ENCODE measurements at places on chromosomes 6 and 20.

- no peak for DNase-seq
Measured at GRCh38 chr20:49400410-49400809, 82.1 kb downstream of the KCNB1 start.

GRCh38 chr6:14440215-14440910 is 322.8 kb downstream of the CD83 start:
- no peak for DNase-seq

DNA sequence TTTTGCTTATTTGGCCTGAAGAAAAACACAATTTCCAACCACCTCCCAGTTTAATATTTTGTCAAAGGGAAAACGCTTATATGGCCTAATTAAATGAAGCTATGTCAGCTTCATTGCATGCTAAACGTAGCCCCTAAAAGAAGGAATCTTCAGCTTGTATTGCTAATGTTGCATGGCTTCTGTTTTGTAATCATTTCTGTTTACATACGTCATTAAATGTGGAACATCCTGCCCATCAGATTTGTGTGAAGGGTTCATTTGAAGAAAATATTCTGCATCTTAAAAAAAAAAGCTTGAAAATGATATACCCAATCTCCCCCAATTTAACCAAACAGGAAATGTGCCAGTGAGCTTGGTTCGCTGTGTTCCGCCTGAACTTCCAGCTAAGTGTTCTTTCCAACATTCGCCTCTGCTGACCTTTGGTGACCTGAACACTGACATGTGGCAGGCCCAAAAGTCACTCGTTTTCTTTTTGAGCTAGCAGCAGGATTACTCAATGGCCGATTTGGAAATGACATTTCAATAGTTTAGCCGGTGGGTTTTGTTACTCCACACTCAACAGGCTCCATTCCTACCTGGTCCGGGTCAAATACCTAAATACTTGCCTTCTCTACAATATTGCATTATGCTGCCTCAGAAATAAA is 12.7 kb upstream of the SIRT5 start:
- DNase-seq, result no peak

DNA sequence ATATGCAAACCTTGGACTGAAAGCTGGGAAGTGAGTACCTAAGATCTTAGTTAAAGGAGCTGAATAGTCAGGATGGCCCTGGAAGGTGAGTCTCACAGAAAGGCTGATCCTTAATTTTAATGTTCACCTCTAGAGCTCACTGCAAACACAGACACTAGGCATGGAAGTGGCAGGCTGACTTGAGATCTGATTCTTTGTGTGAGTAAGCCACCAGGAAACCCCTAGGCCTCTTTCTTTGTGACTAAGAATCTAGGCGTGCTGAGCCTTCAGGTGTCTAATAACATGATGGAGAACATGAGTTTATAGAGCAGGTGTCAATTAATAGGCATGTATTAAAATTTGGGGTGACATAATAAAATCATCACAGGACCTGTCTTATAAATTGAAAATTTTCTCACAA is 642.2 kb downstream of the EYS start:
- no peak for DNase-seq

DNA sequence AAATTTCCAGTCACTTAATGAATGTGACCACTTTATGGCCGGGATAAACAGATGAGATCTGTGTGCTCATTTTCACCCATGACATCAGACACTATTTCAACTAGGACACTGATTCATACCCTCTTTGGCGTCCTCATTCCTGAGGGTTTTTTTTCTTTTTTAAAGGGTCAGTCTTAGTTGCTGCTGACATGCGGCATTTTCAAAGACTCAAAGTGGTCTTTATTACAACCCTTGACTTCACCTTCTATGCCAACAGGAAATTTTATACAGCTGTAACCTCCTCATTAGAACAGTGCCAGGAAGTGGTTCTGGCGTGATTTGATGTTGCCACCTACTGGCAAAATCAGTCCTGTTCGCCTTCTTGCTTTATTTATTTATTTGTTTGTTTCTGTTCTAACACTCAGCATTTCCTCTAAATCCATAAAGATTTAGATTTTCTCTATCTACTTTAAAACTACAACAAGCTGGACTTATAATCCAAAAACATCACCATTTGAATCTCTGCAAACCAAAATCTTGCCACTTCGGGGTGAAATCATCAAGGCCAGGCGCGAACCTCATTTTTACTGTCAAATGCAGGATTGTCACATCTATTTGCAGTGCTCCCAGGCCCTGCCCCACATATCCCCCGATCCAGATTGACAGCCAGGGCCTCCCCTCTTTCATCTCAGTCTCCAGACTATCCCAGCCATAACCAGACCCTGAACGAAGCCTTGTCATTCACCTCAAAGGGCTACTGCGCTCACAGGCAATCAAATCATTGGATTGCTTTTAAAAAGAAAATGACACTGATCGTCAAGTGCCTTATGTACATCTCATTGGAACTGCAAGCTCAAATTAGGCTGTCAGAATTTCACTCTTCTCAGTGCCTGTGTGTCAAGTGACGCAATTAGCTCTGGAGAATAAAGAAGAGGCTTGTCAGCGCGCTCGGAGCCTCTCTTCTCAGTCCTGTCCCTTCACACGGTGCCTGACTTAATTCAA is 77.5 kb downstream of the C6orf118 start:
- DNase-seq, result no peak

DNA sequence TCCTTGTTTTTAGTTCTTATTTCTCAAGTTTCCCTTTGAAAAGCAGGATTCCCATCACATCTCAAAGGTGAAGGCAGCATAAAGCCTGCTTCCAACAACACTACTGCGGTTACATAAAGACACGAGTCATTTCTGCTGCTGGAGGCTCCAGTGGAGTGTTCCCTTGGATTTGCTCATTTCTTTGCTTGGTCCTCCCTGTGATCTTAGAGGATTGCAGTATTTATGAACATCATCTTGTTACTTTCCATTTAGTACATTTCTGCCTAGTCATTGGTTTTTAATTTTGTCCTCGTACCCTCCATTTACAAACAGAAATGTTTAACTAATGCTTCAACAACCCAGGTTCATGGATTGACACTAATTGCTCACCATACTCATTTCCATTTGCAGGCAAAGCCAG is 298.8 kb downstream of the ZNF217 start:
- DNase-seq, result no peak

DNA sequence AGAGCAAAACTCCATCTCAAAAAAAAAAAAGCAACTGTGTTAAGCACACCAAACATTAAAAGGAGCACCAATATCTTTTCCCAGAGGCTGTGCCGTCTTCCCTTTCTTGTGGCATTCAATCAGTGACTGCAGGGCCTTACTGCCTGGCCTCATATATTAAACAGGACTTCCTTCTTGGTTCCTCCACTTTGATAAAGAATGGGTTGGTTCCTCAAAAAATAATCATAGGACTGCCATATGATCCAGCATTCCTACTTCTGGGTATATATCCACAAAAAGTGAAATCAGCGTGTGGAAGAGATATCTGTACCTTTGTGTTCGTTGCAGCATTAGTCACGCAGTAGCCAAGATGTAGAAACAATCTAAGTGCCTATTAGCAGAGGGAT is 40.3 kb upstream of the GFOD1 start:
- no peak for DNase-seq

- DNase-seq, result no peak
Measured at GRCh38 chr6:53573299-53573698, 28.4 kb upstream of the GCLC start.

GRCh38 chr20:20492521-20493332 is 124.8 kb downstream of the INSM1 start:
- no peak for DNase-seq

GRCh38 chr6:16758163-16758975 is 2.9 kb downstream of the ATXN1 start:
- DNase-seq, result no peak

- DNase-seq, result no peak
Measured at GRCh38 chr6:163820745-163821458, 406.4 kb downstream of the QKI start.

- peak; percentile 59 for DNase-seq
Measured at GRCh38 chr6:109454496-109455436, 806 bp downstream of the MICAL1 start.

DNA sequence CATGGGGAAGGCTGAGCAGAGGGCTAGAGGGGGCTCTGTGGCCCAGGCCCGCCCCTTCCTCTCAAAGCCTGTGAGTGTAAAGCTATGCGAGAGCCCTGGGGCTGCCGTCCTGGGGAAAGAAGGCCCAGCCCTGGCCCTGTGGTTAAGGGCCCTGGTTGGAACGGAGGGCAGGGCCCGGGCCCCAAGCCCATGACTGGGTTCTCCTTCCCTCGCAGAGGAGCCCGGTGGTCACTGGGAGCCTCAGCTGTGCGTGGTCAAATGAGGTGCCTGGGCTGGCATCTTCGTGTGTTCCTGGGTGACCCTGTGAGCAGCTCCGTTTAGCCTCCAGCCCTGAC is 56.0 kb downstream of the SMOC2 start:
- no peak for DNase-seq

DNA sequence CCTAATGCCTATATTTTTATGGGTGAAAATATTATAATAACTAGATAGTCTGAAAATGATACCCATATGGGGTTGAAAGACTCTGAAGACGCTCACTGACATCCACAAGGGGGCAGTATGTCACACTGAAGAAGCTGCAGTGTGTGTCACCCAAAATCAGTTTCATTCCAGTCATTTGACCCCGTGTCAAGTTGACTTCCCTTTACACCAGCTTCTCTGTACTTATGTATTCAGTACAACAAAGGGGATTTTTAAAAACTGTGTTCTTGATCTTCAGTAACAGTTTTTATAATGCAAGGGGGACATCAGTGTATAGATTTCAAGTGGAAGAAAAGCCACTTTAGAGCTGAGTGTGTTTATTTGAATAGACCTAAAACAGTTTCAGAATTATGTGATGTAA is 19.3 kb downstream of the FAXC start:
- peak; percentile 11 for DNase-seq

DNA sequence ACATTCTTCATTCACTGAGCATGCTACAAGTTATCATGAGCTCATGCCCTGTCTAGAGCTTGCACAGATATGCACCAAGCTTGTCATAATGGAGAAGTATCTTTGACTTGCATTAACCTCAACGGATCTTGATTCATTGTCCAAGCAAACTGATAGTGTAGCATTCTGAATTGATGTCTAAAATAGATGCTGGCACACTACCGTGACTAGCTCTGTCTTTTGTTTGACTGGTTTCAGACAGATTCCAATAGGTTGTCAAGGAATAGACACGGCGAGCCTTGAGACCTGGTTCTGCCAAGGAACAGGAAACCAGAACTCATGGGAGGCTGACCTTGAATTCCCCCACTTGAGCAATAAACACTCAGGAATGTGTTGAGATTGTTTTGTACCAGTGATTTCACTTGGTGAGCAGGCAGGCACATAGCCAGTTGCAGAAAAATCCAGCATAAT is 1153.1 kb upstream of the GJE1 start:
- DNase-seq, result no peak

DNA sequence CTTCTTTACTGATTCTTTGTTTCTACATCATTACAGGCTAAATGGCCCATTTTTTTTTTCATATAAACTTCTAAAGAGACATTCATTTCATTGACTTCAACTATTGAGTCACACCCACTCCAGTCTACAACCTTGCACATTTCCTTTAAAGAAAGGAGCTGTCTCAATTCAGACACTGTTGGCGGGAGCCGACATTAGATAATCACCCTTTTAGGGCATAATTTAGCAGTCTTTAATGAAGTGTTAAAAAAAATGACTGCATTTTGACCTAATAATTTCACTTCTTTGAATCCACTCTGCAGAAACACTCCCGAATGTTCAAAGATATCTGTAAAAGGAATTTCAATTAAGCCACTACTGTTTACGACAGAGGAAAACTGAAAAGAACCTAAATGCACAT is 1.5 kb downstream of the EPM2A start:
- DNase-seq, result no peak

- no peak for DNase-seq
Measured at GRCh38 chr6:28747083-28747630, 176.6 kb downstream of the TRIM27 start.

GRCh38 chr6:166932116-166932515 is 24.2 kb downstream of the RNASET2 start:
- no peak for DNase-seq

GRCh38 chr20:61942526-61942925 is 123.2 kb downstream of the TAF4 start:
- DNase-seq, result no peak

DNA sequence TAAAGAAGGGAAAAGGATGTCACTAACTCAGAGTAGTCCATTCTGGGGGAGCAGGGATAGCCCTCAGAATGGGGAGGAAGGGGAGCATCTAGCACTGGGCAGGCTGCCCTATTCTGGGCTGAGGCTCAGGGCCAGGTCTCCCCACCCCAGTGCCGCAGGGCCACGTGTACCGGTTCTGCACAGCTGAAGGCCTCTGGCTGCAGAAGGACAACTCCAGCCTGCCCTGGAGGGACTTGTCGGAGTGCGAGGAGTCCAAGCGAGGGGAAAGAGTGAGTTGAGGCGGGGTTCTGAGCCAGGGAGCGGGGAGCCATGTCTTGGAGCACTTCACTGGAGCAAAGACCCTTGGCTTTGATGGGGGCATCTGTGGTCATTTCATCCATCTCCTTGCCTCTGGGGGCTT is 17.0 kb downstream of the GLP1R start:
- no peak for DNase-seq

- no peak for DNase-seq
Measured at GRCh38 chr6:153325661-153326060, 194.6 kb upstream of the RGS17 start.

DNA sequence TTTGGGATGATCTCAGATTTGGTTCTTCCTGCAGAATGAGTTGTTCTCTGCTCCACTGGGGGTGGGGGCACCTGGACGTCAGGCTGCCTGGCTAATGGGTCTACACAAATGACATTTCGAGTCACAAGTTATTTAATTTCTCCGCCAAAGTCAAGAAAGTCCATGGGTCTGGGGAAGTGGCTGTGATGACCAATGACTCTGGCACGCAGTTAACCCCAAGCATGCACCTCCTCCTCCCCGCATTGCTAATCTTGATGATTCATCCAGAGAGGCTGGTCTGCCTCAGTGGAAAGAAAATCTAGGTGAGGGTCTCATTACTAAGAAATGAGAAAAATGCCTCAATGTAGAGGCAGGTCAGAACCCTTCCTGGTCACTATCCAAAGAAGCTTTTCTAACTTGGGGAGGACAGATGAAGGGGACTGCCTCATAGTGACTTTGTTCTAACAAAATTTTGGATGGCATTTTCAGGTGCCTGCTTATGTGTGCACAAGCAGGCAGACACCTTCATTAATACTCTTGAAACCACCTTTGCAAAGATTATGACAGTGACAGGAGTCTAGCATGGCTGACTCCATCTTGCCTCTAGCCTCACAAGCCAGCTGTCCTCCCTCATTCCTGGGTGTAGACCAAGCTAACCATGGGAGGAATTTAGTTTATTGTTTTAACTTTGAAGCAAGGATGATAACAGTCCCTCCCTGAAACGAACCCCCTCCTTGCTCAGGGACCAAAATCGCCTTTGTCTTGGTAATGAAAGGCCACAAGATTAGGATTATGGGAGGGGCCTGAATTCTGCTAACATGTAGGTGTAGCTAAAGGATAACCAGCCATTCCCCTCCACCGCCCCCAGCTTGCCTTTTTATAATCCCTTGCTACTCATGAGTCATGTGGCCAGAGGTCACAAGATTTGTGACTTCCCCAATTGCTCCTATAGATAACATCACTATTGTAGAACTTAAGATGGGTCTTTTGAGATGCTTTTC is 98.6 kb upstream of the MRPS10 start:
- no peak for DNase-seq

Measured in stimulated activated CD8-positive, alpha-beta memory T cell treated with anti-CD3 and anti-CD28 coated beads, Interleukin-12 subunit alpha, Interleukin-12 subunit beta, amount 100 ng/mL, for 4 hours (primary cell).